ENCODE measurements at places on chromosomes 2 and 18.
A peak's percentile ranks its signal among the peaks of the same experiment; 100 is the strongest.

GRCh38 chr2:197261808-197262226 is 48.8 kb downstream of the ANKRD44 start:
- no peak for DNase-seq

DNA sequence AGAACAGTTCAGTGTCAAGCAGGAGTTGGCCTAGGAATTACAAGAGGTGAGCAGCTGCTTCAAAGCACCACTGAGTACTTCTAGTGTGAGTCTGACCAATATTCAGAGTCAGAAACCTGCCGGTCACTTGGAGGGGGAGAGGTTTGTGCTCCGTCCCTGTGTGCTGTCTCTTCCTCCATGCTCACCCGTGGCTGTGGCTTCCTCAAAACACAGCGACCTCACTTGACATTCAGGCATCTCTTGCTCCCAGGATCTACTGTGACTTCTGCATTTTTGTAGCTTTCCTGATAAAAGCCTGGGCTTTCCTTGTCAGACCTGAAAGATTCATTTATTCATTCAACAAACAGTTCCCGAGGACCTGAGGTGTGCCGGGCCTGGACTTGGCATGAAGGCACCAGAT is 32.9 kb downstream of the TPRKB start:
- DNase-seq, result no peak

- DNase-seq, result no peak
Observed at GRCh38 chr2:24115057-24115456, 8.1 kb downstream of the PFN4 start.

DNA sequence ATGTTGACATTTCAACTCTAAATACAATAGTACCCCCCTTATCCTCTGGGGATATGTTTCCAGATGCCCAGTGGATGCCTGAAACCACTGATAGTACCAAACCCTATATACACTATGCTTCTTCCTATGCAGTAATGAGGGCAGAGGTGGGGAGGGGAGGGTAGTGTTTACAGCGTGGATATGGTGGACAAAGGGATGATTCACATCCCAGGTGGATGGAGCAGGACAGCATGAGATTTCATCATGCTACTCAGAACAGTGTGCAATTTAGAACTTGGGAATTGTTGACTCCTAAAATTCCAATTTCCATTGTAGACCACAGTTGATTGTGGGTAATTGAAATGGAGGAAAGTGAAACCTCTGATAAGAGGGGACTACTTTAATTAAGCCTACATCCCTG is 75.4 kb downstream of the TSN start:
- DNase-seq, result no peak

- DNase-seq, result peak; percentile 29
Observed at GRCh38 chr2:46878886-46879285, 36.7 kb downstream of the MCFD2 start.

GRCh38 chr18:22094358-22094734 is 75.0 kb upstream of the GATA6 start:
- no peak for DNase-seq

DNA sequence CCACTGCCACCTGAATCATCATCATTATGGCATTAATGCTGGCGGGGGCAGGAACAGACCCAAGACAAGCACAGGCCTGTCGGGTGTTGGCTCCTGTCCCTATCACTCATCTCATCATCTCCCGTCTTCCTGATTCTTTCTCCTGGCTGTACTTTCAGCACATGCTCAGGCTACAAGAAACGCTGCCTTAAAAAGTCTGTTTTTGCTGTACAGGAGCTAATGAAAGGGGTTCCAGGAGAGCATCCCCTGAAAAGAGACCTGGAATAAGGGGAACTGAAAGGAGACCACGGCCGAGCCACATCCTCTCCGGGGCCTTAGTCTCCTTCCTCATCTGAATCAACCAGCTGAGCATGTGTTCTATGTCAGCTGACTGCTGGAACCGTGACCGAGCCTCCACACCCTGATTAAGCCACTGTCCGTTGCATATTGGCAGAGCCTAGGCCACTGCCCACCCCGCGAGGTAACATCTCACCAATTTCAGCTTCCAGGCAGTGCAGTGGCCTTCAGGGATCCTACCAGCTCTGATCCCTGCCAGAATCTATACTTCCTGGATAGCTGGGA is 62.6 kb downstream of the DNMT3A start:
- DNase-seq, result peak; percentile 68

DNA sequence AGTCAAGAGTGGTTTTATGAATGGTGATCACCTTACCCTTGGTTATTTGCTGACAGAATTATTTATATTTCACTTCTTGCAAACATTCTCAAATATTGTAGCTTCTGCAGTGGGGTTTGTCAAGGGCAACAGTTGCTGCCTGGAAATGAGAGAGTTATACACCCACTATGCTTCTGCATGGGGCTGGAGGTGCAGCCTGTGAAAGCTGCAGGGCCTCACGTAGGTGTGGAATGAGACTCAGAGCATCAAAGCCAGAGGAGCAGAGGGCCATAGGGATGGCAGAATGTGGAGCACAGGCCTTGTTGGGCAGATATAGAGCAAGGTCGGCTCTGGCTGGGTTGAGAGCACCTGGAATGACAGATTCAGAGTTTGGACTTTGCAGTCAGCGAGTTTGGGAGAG is 128.2 kb downstream of the ARHGEF4 start:
- no peak for DNase-seq

- DNase-seq, result peak; percentile 63
Observed at GRCh38 chr2:133600266-133600928, 32.1 kb upstream of the NCKAP5 start.

DNA sequence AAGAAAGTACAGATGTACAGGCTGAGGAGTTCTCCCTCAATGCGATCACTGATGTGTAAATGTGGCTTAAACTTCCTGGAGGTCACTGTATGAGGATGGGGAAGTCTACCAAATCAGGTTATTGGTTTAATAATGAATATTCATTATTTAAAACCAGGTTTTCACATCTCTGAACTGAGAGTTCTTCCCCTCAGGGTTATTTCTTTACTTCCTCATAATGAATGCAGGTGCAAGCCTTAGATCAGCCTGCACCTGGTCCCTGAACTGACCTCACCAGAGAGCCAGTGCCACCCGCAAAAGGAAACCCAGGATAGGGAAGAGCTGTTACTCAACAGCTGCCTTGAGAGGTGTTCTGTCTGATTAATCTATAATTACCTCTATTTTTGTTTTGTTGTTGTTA is 369.0 kb downstream of the EPHA4 start:
- no peak for DNase-seq

DNA sequence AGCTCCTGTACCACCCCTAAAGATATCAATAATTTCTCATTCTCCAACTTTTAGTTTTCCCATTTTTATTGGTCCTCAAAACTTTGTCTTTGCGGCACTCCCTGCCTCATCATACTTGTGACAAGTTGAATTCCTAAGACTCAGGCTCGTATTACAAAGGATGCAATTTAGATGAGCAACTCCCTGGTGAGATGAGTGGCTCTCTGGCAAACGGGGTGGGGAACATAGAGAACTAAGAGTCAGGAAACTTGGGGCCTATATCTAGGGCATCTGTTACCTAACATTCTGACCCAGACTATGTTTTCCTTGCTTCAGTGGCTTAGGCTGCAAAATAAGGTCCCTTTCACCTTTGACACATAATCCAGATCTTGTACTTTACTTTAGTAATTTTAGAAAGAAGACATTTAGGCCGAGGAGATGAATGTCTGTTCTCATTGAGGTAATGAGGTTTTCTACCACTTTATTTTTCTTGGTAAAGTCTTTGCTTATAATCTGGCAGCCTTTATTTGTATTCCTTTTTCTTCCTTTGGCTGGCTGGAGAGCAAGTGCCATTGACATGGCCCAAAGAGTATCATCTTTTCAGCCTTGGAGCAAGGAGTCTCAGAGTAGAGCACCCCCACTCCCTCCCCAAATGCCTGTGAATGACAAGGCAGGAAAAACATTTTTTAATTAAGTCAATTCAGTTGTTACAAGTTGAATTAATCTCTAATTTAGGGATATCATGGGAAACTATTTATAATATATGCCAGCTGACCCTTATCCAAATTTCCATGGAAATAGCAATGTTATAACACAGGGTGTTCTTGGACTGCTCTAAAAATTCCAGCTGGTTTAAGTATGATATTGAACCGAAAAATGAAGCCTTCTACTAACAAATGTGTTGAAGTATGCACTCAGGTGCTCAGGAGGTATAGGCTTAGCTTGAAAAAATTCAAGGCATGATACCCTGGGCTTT is 15.2 kb downstream of the TSPYL6 start:
- DNase-seq, result no peak

- DNase-seq, result no peak
Observed at GRCh38 chr2:235858881-235859280, 309.3 kb downstream of the GBX2 start.

GRCh38 chr18:25233528-25234321 is 118.2 kb downstream of the ZNF521 start:
- no peak for DNase-seq

DNA sequence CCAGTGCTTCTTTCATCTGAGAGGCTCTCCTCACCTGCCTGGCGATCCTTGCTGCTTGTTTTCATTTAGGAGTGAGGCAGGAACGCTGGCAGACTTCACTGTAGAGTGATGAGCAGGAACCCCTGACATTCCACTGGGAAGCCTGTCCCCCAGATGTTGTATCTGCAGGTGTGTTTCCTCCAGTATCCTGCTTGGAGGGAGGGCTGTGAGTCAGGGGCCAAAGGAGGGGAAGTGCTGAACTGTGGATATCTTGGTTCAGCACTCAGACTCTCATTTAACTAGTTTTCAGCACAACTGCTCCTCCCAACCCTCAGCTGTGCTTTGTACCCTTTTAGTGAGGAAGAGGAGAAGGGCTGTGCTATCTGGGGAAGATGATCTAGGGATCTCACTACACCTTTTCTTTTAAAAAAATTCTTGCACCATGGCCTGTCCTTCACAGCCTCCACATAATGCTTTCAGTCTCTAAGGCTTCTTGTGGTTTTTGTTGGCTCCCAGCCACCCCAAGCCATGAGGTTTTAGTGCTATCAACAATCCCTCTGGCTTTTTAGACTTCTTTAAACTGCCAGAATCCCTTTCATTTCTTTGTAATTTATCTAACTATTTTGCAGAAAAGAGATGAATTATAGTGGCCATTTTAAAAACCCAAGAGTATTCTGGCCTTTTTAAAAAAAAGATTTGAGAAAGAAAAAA is 11.2 kb downstream of the ANKAR start:
- no peak for DNase-seq

DNA sequence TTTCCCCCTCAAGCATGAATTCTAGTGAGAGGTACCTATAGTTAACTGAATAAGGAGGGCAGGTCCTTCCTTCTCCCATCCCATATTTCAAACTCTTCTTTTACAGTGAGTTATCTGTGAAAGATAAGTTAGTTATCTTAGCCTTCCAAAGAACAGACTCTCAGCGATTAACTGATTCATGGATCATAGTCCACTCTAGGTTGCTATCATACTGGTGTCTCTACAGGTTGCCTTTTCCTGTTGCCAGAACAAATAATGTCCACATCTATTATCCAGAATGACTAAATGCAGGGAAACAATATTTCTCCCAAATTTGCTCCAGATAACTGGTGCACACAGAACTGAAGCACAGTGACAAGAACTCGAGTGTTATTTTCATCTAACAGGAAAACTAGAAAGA is 68.3 kb downstream of the MEP1B start:
- DNase-seq, result no peak

DNA sequence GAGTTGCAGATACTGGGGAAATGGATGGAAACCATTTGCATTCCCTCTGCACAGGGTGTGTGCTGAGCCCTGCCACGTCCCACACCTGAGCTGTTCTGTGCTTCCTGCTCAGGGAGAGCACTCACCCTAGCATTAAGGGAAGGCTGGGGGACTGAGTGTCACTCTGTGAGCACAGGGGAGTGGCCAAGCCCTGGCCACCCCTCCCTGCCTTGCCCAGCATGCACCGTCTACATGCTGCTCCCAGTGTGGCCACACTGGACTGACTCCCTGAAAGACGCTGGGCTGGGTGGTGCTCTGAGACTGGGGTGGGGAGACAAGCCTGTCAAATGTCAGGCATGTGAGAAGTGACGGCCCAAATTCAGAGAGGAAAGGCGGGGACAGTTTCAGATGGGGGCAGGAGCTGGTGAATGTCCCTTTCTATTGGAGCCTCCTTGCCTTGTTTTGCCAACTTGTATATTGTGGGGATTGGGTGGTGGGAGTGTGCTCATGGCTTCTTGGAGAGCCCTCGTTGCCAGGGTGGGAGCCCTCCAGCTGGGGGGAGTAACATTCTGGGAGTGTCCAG is 298.4 kb upstream of the HS6ST1 start:
- DNase-seq, result no peak

- DNase-seq, result no peak
Observed at GRCh38 chr18:22451796-22452195, 34.1 kb upstream of the CTAGE1 start.

DNA sequence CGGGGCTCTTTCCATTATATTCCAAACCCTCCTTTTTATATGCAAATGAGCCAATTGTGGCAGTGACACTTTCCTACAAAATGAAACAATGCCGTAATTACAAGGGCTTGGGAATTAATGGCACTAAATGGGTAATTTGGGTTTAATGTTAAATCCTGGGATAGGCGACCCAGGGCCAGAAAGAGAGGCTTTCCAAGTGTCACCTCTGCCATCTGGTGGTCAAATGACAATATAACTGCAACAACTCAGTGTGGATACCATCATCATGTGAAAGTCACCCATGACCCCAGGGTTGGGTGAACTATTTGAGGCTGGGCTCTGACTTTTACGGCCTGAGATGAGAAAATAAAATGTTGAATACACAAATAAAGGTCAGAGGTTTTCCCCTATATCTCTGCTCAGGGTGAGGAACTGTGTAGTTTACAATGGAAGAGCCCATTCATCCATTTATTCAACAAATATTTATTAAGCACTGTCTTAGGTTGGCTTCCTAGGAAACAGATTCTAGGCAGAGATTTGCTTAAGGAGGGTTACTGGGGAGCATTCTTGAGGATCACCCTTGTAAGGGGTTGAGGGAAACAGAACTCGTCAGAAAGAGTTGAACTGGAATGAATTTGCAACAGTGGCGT is 13.6 kb upstream of the THADA start:
- no peak for DNase-seq

All from posterior cingulate gyrus (tissue), 11 donors.